ENCODE measurements at places on chromosomes 1 and 21.

GRCh38 chr1:218613105-218613504 is 268.0 kb downstream of the TGFB2 start:
- peak; percentile 39 for DNase-seq

- DNase-seq = no peak
Measured at GRCh38 chr1:225998560-225999226, 450 bp downstream of the SDE2 start.

GRCh38 chr1:37177230-37177864 is 143.0 kb upstream of the GRIK3 start:
- peak; percentile 97 for DNase-seq

DNA sequence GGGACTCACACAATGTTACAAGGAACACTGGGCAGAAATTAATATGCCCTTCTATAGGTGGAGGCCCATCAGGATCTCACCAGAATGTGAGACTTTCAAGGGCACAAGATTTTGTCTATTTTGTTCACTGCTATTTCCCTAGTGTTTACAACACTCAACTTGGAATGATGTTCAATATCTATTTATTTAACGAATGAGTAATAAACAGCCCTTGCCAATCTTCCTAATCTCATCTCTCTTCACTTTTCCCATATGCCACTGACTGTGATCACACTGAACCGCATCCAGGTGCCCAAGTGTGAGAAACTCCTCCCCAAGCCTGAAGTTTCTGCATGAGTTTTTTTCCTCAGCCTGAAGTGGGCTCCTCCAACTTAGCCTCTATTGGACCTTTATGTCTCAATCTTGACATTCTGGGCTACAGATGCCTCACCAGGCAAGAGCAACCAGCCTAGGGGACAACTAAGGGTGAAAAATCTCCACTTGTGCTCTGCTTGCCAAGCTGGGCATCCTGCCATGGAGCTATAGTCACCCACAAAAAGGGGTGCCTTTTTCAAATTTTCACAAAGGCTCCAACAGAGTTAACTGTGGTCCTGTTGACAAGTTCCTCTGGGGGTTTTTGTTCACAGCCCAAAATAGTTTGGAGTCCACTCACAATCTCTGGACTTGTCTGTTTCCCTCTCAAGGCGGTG is 105.6 kb downstream of the PLPP3 start:
- DNase-seq = no peak

- DNase-seq = no peak
Measured at GRCh38 chr1:214198571-214198970, 82.4 kb upstream of the SMYD2 start.

DNA sequence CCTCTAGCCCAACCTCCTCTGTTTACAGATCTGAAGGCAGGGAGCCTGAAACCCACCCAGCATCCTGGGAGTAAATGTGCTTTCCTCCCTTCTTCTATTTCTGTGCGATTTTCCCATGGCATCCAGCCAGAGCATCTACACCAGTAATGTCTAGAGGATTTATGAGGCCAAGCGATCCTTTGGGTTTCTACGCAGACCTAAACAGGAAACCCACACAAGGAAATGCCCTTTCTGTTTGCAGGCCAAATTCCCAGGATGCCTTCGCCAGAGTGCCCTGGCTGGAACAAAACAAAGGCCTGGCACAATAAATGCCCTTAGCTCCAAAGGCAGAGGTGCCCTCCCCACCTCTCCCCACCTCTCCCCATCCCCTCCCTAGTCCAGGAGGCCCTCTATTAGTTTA is 110.5 kb upstream of the CDC42BPA start:
- peak; percentile 15 for DNase-seq

- DNase-seq = no peak
Measured at GRCh38 chr1:28170001-28170596, 6.4 kb downstream of the PTAFR start.

DNA sequence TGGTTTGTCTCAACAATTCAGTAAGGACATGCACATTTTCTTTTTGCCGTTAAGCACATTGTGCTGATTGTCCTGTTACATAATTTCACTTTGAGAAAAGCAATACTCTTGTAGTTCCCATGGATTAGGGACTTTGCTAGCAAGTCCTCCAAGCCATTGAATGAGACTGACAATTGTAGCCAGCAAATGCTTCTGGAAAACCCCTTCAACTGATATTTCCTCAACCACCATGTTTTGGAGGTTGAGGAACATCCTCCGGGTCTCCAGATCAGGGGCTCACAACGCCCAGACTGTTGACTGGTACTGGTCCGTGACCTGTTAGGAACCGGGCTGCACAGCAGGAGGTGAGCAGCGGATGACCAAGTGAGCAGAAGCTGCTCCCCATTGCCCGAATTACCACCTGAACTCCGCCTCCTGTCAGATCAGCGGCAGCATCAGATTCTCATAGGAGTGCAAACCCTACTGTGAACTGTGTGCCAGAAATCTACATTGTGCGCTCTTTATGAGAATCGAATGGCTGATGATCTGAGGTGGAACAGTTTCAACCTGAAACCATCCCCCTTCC is 24.1 kb downstream of the ACTN2 start:
- no peak for DNase-seq

DNA sequence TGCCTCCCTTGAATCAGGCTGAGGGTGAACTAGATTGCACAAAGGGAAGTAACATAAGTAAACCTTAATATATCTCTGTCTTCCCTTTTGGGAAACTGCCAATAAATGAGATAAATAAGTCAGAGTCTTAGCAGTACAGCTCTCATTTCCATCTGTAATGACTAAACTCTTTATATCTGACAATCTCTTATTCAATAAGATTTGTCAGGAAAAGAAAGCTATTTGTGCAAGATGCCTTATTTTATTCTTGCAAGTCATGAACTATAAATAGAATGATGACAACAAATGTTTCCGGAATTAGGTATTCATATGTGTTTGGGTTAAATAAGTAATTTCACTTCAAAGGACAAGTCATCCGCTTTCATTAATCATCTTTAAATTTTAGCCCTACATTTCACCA is 229.2 kb downstream of the PTGER3 start:
- no peak for DNase-seq

DNA sequence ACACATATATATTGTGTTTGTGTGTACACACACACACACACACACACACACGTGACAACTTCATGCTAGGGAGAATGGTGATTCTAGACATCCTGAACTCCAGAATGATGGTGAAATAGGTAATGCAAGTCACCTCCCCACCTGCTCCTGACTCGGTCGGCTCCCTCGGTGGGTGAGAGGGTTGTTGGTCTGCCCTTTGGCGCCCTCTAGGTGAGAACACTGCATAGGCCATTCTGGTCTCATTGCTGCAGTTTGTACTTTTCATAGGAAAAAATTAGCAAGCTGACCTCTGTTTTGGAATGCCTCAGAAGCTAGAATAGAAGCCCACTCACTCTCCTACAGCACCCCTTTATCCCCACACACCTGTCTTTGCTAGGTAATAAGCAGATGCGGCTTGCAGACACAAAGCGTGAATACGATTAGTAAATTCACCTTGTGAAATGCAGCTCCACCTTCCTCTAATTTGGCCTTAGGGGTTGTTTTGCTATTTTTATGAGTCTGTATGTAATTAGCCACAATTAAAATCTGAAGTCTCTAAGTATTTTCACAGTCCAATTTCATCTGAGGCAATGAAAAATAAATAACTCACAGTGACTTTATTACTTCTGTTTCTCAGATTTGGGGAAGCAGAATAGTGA is 130.0 kb upstream of the KCNJ15 start:
- peak; percentile 48 for DNase-seq

- DNase-seq = no peak
Measured at GRCh38 chr21:27476696-27477095, 509.8 kb upstream of the ADAMTS5 start.

DNA sequence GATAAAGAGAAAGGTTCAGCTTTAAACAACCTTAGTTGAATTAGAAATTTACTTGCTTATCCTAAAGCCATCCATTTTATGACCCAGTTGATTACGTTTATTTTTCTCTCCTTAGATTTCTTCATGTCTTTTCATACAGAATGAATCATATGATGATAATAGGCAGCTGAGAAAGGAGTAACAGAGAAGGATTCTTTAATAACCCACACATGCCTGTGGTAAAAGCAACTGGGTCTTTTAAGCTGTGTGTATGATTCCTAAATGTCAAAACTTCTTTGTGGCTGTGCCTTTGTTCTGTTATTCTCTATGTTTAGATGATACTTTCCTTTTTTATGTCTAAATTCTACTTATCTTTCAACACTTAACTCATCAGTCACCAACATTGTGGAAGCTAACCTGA is 626.5 kb downstream of the NCAM2 start:
- no peak for DNase-seq

GRCh38 chr1:35637401-35637809 is 3.9 kb downstream of the PSMB2 start:
- no peak for DNase-seq

DNA sequence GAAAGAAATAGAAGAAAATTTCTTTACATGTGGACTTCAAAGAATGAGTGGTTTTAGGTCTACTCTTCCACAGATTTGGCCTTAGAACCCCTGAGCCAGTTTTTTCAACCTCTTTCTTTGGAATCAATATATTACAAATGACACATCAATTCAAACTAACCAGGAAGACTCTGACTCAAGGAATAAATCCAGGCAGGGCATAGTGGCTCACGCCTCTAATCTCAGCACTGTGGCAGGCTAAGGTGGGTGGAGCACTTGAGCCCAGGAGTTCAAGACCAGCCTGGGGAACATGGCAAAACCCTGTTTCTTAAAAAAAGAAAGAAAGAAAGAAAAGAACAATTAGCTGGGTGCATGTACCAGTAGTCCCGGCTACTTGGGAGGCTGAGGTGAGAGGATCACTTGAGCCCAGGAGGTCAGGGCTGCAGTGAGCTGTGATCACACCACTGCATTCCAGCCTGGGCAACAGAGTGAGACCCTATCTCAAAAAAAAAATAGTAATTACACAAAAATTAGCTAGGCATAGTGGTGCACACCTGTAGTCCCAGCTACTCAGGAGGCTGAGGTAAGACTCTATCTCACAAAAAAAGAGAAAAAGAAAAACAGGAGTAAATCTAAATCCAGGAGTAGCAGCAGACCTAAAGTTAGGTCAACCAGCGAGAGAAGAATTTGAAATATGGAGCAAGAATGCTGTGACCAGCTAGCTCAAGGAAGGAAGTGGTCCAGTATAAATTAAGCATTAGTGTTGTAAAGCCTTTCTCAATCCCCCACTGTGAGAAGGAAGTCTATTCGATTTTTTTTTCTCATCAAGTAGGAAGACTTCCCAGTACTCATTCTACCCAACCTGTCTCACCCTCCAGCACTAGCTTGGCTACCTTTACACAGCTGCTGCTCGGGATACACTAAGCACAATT is 1.9 kb downstream of the SORT1 start:
- DNase-seq = no peak

- no peak for DNase-seq
Measured at GRCh38 chr1:215923129-215923824, 356.2 kb downstream of the KCTD3 start.

GRCh38 chr1:215360031-215360430 is 207.1 kb upstream of the KCTD3 start:
- no peak for DNase-seq

DNA sequence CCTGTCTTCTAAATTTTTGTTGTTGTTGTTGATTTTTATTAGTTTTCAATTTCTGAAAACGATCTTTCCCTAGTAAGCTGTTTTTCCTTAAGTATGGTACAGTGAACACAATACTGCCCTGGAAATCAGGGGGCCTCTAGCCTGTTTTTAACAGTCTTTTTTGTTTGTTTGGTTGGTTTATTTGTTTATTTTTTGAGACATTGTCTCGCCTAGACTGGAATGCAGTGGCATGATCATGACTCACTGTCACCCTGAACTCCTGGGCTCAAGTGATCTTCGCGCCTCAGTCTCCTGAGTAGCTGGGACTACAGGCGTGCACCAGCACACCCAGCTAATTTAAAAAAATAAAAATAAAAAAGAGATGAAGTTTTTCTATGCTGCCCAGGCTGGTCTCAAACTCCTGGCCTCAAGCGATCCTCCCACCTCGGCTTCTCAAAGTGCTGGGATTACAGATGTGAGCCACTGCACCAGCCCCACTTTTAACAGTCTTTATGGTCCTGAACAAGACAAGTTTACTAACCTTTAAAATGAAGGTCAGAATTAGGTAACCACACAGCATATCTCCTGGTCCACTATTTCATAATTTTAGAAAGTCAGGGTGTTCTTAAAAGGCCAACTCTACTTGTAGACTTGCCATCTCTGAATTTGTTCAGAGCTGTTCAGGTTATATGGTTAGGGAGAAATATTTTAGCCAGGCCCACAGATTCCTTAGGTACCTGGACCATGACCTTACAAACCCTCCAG is 35.4 kb downstream of the TBCE start:
- no peak for DNase-seq

DNA sequence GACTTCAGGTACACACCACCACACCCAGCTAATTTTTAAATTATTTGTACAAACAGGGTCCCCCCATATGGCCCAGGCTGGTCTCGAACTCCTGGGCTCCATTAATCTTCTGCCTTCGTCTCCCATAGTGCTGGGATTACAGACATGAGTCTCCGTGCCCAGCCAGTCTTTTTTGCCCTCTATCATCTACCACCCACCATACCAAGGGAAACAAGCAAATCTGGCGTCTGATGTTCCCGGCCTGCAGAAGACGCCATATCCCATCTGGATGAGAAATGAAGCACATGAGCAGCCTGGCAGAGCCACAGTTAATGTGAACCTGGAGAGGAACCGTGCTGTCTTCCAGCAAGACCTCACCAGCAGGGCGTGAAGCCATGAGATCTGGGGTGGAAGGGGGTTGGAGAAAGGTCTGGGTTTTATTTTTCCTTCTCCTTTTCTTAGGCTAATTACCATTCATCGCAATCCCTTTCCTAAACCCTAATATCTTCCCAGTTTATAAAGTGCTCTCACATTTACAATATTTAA is 1.8 kb upstream of the PRELP start:
- DNase-seq = no peak

- DNase-seq = peak; percentile 84
Measured at GRCh38 chr21:34367320-34367935, 3.6 kb downstream of the KCNE2 start.

DNA sequence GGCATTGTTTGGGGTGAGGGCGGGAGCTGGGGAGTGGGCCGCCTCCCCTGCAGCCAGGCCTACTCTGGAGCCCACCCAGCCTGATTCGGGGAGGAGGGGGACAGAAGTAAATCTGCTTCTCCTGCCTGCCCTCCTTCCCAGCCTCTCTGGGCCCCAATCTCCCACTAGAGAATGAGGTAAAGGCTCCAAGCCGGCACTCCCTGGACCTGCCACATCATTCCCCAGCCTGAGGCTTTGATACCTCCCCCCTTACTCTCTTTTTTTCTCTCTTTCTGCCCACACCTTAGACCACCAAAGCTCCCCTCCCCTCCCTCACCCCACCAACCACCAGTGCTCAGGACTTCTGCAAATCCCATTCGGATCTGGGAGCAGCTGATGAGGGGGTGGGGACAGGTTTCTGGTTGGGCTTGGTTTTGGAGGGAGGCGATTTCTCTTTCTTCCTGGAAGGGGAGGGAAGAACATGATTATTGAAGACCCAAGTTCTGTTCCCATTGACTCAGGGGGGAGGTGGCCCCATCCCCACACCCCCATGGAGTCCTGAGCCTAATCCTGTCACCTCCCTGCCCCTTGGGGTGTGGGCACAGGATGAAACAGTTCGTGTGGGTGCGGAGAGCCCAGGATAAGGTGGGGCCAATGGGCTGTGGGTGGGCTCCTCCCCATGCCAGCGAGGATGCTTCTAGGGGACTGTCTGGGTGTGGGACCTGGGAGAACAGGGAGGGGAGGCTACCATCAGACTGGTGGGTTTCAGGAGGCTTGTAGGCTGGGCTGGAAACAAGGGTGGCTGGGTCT is 1.3 kb downstream of the MAP7D1 start:
- DNase-seq = no peak

- no peak for DNase-seq
Measured at GRCh38 chr1:175127565-175127964, 59.9 kb downstream of the TNN start.

Data from NCI-H1417 (cell line).